ENCODE measurements at places on chromosomes 4 and X. TPM values are rescaled to one million over a fixed set of nuclear protein-coding genes. Genes with fewer than 3 reads are reported as not detected.

GRCh38 chr4:52836678-52837077, 25.4 kb upstream of the RASL11B start:
- DNase-seq = no peak

DNA sequence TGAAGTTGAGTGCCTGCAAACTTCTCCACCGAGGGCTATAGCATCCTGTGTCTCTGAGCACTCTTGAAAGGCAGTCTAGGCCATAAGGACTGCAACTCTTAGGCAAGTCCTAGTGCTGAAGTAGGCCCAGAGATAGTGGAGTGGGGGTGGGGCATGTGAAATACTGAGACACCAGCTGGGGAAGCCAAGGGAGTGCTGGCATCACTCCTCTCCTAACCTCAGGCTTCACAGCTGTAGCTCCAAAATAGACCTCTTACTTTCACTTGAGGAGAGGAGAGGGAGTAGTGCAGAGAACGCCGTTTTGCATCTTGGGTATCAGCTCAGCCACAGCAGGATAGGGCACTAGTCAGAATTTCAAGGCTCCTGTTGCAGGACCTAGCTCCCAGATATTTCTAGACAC, 56.2 kb upstream of the CYSLTR1 start:
- DNase-seq = no peak

GRCh38 chr4:29459926-29460325, 1260.2 kb upstream of the PCDH7 start:
- DNase-seq = no peak

GRCh38 chr4:106806158-106806797, 229.8 kb downstream of the DKK2 start:
- DNase-seq = no peak

DNA sequence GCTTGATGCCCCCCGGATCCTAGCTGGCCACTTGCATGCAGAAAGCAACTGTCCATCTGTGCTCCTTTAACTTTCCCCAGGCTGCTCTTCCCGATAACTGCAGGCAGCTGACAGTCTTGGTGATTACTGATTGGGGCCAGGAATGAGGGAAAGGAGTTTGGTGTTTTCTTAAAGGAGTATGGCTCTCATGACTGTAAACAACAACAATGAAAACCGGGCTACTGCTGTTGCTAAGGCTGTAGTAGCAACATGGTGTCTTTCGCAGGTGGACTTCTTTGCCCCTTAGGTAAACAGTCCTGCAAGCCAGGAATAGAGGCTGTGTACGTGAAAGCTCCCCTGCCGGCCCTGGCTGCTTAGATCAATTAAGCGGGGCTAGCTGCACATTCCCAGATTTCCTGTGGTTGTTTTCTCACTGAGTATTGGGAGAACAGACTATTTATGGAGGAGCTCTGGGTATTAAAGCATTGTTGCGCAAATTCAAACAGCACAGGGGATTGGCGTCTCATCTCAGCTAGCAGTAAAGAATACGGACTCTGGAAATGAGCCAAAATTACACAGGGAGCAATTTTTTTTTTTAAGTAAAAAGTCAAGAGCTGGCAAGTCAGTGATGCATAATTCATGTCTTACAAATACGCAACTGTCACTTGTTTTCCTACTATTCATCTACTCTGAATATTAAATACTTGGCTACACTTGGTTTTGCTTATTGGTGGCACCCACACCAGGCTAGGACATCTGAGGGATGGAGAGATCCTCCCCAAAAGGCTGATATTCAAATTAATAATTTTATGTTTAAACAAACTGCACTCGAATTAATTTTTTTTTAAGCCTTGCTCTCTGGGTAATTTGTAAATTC, 61.6 kb upstream of the NAP1L5 start:
- no peak for DNase-seq

- no peak for DNase-seq
These were observed 111.8 kb downstream of the TRAPPC11 start for GRCh38 chr4:183770906-183771305.

DNA sequence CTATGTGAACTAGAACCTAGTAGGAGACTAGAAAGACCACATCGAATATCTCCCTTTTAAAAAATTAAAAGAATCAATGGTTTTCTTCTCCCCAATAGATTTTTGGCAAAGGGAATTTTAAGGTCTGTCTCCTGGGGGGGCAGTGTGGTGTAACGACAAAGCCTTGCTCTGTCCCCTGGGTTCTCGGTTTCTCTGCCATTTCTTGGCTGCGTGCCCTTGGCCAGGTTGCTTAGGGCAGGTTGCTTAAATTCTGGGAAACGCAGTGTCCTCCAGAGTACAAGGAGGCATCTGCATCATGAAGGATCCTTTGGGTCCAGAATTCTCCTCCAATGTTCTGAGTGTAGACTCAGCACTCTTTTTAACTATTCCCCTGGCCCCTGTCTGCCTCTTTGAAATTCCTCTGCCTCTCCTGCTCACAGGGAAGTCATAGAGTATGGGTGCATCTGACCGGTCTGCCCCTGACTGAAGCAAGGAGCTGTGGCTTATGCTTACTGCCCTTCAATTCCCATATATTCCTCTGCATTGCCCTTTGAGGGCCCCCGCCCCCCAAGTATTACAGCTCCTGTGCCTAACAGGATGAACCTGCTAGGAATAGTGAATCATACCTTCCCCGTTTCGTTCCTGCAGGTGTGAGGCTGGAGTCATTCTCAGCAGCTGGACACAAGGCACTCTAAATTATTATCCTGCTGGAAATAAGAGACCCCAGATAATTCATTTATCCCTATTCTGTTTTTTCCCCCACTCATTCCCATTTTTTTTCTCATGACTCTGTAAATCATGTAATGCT, 2.2 kb downstream of the KIT start:
- no peak for DNase-seq

The DAPP1 gene
- total RNA-seq = 17.5 TPM

The MAP3K15 gene
- total RNA-seq = 0.31 TPM

The CT45A5 gene
- total RNA-seq = not detected
